ENCODE measurements at places on chromosomes 13 and 19.

DNA sequence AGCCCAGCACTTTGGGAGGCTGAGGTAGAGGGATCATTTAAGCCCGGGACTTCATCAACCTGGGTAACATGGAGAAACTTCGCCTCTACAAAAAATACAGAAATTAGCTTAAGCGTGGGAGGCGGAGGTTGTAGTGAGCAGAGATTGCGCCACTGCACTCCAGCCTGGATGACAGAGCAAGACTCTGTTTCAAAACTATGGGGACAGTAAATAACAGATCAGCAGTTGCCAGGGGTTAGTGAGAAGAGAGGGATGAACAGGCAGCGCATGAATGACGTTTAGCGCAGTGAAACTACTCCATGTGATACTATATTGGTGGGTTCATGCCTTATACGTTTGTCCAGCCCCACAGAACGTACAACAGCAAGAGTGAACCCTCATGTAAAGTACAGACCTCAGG lies 7.1 kb upstream of the ICAM3 start:
- DNase-seq, result no peak

DNA sequence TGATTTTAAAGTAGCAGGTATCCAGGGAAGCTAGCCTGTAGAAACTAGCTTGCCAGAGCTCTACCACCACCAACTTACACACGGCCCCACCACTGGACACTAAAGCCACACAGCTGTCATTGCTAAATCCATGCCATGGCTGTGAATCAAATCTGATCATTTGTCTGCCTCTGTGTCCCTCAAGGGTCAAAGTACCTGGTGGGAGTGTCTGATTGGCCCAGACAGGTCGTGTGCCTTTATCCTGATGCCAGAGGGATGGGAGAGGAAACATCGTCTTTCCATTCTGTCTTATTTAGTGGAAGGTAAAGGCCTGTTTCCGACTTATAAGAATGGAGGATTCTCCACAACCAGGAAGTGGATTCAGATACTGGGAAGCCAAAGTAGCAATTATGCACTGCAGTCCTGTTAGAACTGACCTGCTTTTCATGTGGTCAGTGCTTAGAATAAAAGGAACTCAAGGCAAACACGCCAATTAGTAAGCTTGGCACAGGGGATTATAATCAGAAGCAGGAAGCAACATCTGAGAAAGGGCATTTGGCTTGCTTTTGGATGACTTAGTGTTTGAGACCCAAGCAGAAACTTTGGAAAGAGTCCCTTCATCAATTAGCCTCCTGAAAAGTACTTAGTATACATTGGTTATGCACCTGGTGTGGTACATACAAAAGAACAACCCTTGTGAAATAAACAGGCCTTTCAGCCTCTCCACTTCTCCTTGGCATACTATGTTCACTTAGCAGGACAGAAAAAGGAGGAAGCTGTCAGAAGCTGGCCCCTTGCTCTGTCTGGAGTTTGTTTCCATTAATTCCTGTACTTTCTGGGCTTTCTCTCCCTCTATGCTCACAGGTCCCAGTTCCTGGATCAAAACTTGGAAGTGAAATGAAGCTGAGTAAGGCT lies 192.4 kb downstream of the NUFIP1 start:
- no peak for DNase-seq

GRCh38 chr13:83740622-83741021 lies 141.7 kb downstream of the SLITRK1 start:
- no peak for DNase-seq

GRCh38 chr19:20357921-20358320 lies 190.9 kb downstream of the ZNF486 start:
- no peak for DNase-seq
